ENCODE measurements at places on chromosomes 1 and 21. TPM values are rescaled to one million over a fixed set of nuclear protein-coding genes. Genes with fewer than 3 reads are reported as not detected.
A peak's percentile ranks its signal among the peaks of the same experiment; 100 is the strongest.

- no peak for DNase-seq
Observed at GRCh38 chr1:164753521-164754077, 194.6 kb downstream of the PBX1 start.

DNA sequence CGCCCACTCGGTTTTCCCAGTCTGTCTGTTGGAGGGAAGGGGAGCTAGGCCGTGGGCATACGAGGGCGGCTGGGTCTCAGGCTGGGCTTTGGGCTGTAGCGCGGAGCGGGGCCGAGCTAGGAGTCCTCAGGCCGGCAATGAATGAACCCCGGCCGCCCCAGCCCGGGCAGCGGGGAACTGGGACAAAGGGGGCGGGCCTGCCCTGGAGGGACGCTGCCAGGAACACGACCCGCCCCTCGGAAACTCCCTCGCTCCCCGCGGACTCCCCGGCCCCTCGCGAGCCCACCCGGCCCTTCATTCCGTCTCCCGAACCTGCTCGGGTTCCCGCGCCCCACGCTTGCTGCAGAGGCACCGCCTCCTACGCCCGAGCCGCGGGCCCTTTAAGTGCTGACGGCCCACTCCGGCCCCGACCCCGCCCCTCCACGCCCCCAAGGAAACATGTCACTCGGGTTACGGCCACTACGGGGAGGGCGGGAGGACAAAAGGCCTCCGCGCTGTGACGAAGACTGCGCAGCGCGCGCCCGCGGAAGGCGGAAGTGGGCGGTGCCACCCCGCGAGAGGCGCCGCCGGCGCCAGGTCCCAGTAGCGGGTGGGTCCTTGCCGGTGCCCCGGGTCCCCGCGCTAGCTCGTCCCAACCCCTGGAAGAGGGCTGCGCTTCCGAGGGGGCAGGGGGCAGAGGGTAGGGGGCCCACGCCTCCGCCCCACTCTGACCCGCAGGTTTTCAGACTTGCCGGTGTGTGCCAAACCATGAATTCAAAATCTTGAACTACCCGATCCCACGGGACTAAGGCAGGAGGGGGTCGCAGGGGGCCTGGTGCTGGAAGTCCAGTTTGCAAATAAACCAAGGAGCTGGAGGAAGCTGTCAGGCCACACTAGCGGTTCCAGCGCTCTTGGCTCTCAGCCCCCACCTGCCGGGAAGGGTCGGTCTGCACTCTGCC is at the start of gene GALE:
Gene GALE, minus strand, starts transcription at position 355 of the 938 bp plus-strand sequence. CDS start 1,747 bp downstream, outside the sequence.
- DNase-seq: peak; percentile 60

GSTM1 gene
- 0.47 TPM for polyA plus RNA-seq

- DNase-seq: no peak
Observed at GRCh38 chr1:30801771-30802198, 44.2 kb upstream of the LAPTM5 start.

- no peak for DNase-seq
Observed at GRCh38 chr1:63732666-63733065, 41.2 kb upstream of the ROR1 start.

DNA sequence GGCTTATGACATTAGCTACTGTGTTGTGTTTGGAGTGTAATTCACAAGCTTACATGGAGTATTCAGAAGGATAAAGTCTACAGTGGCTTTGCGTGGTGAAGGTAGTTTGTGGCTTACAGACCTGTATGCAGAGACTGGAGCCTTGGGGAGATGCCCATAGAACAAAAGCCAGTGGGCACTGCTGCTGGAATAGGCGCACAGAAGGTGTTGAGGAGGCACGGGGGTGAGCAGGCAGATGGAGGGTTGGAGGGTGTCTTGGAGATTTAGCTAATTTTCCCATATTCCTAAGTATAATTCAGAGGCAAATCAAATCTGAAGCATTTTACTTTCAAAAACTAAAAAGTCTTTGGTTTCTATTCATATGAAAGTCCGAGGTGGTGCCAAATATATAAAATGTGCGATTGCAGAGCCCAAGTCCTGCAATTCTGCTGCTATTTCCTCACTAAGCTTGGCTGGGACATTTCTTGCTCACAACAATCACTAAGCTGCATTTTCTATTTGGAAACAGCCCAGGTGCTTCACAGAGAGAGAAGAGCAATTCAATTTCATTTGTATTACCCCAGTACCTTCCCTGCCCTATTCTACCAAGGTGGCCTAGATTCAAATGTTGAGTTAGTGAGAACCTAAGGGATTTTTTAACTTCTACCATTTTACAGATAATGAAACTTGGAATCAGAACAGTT is 48.5 kb downstream of the FH start:
- DNase-seq: no peak

GRCh38 chr1:41607808-41608207 is 123.3 kb upstream of the EDN2 start:
- no peak for DNase-seq

DNA sequence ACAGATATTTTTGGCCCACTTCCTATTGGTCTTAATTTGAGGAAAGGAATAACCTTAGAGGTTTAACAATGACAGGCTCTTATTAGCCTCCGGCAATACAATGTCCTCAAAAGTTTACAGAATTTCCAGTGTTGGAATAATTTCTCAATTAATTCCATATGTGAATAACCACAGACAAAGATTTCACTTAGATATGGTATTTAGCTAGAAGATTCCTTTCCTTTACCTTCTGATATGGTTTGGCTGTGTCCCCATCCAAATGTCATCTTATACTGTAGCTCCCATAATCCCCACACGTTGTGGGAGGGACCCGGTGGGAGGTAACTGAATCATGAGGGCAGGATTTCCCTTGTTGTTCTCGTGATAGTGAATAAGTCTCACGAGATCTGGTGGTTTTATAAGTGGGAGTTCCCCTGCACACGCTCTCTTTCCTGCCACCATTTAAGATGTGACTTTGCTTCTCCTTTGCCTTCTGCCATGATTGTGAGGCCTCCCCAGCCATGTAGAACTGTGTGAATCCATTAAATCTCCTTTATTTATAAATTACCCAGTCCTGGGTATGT is 54.9 kb upstream of the RGS7 start:
- DNase-seq: peak; percentile 71

GRCh38 chr1:235090406-235091069 is 38.1 kb downstream of the TOMM20 start:
- DNase-seq: no peak

DNA sequence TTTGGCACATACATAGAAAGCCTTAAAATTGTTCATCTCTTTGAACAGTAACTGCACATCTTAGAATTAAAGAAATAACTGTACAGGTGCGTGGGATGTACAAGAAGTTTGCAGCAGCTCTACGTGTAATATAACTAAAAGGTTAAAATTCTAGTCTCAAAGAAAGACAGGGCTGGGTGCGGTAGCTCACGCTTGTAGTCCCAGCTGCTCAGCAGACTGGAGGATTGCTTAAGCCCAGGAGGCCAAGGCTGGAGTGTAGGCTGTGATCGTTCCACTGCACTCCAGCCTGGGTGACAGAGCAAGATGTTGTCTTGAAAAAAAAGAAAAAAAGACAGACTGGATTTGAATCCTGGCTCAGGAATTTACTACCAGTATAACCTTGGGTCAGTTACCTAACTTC is 13.4 kb downstream of the PARP1 start:
- no peak for DNase-seq

DNA sequence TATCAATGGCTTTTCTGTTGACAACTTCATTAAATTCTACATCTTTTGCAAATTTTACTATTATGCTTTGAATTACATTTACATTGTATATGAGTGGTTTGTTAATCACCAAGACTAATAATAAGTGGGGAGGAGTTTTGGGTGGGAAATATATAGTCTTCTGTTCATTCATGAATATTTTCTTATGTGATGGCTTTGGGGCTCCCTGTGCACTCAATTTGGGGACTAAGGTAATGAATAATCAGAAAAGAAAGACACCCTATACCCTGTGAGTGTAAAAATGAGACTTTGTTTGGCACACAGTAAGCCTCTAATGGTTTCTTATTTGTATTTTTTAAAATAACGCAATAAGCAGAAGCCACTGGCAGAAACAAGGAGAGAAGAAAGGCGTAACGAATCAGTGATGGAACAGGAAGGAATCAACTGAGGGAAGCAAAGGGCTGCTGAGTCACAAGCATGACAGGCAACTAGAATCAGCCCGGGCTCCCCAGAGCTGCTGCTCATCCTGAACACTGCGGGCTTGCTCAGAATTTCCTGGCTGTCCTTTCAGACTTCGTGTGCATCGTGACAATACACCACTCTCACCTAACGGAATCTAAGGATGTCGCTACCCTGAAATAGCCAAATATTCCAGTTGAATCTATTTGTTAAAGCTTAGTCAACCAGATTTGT is 20.8 kb upstream of the RGS2 start:
- DNase-seq: peak; percentile 35

ADGRB2 gene
- polyA plus RNA-seq: 9.2 TPM

CLCA4 gene
- not detected for polyA plus RNA-seq

GRCh38 chr1:200314085-200314750 is 95.6 kb downstream of the ZNF281 start:
- DNase-seq: peak; percentile 52

- no peak for DNase-seq
Observed at GRCh38 chr1:201126832-201127754, at the start of gene ASCL5. Gene ASCL5 (minus strand): TSS chr1:201127184. CDS start chr1:201115372, 11,812 bp downstream.

DNA sequence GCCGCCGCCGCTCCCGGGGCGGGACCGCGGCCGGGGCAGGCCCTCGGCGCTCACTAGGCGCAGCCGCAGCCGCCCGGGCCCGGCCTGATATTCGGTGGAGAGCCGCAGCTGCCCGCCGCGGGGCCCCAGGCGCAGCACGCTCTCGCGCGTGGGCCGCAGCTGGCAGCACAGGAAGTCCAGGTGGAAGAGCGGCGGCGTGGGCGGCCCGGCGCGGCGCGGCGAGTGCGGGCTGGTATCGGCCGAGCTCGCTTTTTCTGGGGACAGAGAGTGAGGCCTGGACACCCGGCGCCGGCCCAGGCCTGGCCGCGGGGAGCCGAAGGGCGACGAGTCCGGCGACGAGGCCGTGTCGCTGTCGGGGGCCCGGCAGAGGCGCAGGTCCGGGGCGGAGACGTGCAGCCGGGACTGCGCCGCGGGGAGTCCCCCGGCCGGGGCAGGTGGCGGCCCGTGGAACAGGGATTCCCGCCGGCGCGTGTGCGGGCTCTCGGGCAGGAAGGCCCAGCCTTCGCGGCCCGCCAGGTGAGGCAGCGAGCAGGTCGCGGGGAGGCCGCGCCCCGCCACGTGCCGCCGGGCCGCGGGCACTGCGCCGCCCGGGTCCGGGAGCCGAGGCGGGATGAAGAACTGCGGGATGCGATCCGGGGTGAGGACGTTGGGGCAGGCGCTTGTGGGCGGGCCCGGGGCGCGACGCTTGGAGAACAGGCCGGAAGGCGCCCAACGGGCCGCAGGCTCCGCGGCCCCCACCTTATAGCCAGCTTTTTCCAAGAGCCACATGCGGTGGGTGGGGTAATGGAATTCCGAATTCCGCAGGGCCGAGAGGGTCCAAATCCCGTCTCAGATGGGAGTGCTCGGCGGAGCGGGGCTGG is 1.2 kb downstream of the C2CD4D start:
- DNase-seq: no peak

DNA sequence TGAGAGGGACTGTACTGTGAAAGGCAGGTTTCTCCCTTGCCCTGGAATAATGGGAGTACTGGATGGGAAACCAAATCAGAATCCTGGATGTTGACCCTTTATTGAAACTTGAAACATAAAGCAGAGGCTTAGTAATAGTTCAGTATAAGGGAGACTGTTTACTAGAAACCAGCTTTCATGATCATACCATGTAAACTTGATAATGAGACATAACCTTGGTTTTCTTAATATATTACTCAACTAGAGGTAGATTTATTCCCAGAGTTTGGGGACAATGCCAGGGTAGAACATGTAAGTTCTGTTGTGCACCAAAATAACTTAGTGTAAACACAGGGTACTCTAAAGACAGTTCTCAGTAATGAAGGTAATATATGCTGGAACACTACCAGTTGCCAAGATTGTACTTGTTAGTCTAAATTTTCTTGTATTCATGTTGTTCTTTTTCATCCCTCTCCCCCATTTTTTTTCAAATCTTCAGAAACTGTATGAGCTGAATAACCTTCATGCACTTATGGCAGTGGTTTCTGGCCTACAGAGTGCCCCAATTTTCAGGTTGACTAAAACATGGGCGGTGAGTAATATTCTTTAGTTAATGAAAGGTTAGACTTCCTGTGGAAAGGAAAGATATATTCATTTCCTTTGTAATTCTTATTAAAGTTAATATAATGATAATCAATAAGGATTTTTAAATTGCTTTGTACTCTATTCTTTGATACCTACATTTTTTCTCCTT is 49.6 kb downstream of the ANGPTL1 start:
- DNase-seq: no peak

SLAMF9 gene
- polyA plus RNA-seq: not detected

GRCh38 chr1:172244865-172245264 is 175.6 kb upstream of the C1orf105 start:
- no peak for DNase-seq

PM20D1 gene
- polyA plus RNA-seq: not detected

FCGR3A gene
- polyA plus RNA-seq: not detected

MEX3A gene
- 1.9 TPM for polyA plus RNA-seq

GRCh38 chr1:87795615-87796337 is 467.1 kb downstream of the LMO4 start:
- DNase-seq: no peak

PEX14 gene
- polyA plus RNA-seq: 3.3 TPM

- no peak for DNase-seq
Observed at GRCh38 chr1:92805216-92805615, 20.3 kb upstream of the EVI5 start.

- DNase-seq: no peak
Observed at GRCh38 chr1:38274974-38275373, 228.4 kb upstream of the POU3F1 start.

DNA sequence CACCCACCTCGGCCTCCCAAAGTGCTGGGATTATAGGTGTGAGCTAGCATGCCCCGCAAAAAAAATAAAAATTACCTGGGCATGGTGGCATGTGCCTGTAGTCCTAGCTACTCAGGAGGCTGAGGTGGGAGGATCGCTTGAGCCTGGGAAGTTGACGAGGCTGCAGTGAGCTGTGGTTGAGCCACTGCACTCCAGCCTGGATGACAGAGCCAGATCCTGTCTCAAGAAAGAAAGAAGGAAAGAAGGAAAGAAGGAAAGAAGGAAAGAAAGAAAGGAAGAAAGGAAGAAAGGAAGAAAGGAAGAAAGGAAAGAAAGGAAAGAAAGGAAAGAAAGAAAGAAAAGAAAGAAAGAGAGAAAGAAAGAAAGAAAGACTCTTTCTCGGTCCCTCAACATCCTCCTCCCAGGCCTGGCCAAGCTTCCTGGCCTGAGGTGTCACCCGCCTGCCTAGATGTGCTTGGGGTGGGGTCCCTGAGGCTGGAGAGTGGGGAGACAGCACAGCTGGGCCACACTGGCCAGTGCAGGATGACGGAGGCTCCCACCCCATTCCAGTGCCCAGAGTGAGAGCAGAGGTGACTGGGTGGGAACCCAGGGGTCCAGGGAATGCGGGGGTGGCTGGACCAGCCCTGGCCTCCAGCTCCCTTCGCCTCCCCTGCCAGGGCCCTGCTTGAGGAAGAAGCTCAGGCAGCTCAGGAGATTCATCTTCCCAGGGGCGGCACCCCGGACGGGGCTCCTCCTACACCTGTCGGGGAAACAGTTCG is 10.2 kb upstream of the GNB1 start:
- DNase-seq: no peak

KLHL20 gene
- polyA plus RNA-seq: 15.5 TPM
